CD4-positive, alpha-beta T cell treated with Interleukin-17A for 4 hours (primary cell): ENCODE measurements at places on chromosomes 7 and 10.
A peak's percentile ranks its signal among the peaks of the same experiment; 100 is the strongest.

DNA sequence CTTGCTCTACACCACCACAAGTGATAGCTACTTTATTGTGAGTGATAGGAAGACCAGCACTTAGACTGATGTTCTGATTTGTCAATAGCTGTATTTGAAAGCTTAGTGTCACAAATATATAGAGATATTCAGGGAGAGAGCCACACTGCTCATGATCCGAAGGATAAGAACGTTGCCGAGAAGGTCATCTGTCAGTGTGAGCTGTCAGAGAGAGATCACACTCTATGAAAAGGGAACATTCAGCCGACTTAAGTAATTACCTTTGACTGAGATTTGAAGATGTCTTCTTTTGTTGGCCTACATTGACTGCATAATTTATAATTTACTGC, 322.6 kb downstream of the TFEC start:
- no peak for DNase-seq

DNA sequence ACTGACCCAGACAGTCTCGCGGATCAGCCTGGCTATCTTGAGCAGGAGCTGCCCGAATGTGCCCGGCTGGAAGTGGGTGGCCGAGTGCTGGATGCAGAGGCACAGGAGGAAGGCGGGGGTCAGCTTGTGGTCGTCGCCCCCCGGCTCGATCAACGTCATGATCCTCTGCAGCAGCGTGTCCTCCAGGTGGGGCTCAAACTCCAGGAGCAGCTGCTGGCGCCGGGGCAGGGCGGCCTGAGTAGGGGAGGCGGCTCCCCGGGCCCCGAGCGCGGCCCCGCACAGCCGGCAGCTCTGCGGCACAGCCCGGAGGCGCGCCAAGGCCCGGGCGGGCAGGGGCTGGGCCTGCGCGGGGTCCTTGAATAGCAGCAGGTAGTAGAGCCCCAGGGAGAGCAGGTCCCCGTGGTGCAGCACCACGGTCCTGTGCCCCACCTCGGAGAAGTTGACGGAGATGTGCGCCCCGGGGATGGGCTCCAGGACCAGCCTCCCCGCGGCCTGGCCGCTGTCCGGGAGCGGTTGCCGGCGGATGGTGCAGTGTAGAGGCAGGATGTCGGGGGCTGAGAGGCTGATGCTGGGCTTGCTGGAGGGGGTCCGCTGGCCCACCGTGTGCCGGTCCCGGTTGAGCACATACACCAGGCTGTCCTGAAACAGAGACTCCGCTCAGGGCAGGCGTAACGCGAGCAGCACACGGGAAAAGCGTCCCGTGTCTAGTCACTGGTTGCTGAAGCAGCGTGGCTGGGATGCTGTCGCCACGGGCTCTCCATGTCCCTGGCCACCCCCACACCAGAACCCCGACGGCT, 27.0 kb downstream of the PAPOLB start:
- no peak for DNase-seq

GRCh38 chr10:119143657-119144056, 21.9 kb downstream of the SFXN4 start:
- no peak for DNase-seq

DNA sequence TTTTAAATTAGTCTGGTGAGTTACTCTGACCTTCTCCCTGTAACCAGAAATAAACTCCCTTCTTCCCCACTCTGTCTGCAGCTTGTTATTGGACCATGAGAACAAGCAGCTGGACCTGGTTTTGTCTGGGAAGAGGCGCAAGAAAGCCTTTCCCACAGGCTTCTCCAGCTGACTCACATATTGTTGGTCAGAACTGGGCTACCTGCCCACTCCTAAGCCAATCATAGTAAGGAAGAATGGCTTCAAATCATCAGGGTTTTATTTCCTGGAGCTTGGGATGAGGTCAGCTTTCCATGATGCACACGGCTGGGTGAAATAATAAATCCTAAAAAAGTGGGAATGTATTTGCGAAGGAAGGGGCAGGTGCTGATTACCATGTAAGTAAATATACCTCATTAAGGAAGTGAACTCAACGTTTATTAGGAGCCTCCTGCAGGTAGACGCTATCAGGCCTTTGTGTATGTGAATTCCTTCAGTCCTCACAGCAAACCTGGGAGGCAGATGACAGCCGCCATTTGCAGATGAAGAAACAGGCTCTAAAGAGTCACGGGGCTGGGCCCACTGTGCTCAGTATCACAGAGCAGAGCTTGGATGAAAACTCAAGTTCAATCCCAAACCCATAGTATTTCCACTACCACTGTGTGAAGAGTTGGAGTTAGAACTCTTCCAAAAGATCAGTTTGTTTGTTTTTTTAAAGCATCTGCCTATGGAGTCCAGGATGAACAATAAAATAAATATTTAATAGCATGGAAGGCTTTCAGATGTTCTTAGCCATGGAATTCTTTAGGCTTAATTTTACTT, 32.8 kb downstream of the IL15RA start:
- no peak for DNase-seq

DNA sequence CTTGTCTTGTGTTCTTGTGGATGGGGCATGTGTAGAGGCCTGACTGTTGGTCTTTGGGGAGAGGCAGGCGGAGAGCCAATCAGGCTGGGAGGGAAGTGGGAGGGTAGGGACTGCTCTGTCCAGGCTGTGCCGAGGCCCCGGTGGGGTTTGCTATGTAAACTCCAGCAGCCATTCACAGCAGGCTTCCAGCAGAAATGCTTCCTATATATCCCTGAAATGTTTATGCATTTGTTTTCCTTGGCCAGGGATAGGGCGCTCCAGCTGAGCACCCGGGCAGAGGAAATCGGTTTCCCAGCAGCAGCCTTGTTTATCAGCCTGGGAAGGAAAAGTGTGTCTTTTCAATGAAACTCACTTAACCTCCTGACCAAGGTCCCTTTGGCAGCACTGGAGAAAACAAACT, 18.3 kb upstream of the AQP1 start:
- no peak for DNase-seq

DNA sequence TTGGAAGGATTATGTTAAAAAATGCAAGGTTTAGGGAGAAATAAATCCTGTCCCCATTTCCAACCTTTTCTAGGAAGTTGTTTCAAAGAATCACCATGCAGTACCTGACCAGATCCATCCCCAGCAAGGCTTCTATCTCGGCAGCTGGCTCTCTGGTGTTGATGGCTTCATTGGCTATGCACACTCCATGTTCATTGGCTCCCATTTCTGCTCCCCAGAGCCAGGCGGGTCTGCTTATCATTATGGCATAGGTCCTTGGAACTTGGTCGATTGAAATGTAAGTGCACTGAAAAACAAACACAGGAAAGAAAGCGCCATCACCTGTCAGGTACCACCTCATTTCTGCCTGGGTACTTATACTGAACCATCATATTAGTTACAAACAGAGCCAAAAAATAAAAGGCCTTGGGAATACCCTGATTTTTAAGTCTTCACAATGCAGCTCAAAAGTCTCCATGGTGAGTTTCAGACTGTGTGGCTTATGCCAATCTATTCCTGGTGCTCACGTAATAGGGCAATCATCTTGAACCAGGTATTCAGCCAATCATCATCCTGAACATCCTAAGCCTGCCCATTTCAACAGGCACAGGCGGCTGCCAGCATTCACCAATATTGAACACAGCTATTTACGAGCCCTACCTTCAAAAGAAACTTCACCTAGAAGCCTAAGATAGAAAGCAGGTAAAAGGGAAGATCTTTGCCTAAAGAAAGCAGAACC, 34.4 kb downstream of the SCRN1 start:
- no peak for DNase-seq

- no peak for DNase-seq
Measured at GRCh38 chr7:157718303-157719007, 381.7 kb downstream of the DNAJB6 start.

DNA sequence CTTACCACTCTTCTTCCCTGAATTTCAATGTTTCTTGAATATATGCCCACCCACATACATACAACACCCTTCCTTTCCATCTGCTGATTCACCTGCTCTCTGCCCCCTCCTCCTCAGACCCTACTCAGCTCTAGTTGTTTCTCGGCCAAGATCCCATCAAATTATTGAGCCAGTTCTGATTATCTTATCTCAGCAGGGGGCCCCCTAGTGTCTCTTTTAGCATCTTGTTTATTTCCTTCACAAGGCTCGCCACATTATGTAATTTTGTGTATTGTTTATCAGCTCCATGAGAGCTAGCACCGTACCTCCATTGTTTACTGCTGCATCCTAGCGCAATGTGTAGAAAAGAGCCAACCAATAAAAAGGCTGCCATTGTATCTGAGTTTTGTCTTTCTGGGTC, 71.9 kb downstream of the FAM13C start:
- no peak for DNase-seq

- DNase-seq: no peak
Measured at GRCh38 chr7:15566476-15566875, 4.7 kb upstream of the AGMO start.

- DNase-seq: peak; percentile 58
Measured at GRCh38 chr10:5094265-5095205, at the start of gene AKR1C3. TSS of gene AKR1C3 (plus strand) at chr10:5094414. CDS start at chr10:5094445, 31 bp downstream.

DNA sequence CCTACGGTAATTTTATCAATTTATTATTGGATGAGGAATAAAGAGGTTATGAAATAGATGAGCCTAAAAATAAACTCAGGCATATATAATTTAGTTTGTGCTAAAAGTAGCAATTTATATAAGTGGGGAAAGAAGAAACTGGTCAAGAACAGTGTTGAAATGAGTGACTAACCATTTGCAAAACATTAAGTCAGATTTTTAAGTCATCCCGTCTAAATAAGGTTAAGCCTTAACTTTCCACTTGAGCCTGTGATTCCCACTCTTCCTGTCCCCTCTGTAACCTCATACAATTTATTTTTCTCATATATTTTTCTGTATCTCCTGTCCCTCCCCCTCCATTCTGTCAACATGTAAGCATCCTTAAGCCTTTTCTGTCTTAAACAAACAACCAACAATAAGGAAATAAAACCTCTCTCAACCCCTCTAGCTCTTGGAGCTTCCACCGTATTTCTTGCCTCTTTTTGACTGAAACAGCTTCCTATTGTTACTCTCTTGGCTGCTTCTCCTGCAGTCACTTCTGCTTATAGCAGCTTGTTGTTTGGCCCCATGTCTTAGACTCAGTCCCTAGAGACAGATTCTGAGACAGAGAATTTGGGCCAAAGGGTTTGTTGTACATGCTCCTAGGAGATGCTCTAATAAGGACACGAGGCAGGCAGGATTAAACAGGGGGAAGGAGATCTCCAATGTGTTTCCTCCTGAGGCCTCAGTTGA, 109.7 kb downstream of the GNAI1 start:
- DNase-seq: no peak

DNA sequence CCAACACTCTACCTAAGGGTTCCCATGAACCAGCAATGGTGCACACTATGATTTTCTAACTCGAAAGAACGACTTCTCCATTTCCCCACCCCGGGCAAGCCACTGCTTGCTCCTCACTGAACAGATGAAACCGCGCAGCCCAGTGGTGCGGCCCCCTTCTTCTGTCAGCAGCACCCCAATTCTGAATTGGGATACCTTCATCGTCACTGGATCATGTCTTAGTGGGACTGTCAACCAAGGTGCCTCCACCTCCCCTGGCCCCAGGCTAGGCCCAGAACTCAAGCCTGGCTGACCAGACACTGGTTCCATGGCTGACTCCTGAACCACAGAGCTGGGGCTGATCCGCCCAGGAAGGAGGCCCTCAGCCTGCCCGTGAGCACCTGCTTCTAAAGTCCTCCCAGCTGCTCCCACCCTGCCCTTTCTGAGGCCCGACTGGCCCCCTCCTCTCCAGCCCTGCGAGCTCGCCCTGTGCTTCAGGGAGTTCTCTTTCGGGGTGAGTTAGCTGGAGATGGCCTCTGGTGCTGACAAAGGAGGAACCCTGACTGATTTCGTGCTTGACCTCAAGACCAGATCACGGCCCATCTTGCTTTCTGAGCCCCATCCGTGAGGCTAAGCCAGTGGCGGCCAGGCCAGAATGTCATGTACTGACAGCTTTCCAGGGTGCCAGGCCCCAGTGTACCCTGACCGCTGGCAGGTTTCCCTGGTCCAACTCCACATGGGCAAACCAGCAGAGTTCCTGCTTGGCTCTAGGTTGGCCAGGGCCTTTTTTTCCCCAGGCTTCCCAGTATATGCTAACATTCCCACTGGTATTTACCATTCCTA, 44.5 kb downstream of the FAM53B start:
- no peak for DNase-seq

DNA sequence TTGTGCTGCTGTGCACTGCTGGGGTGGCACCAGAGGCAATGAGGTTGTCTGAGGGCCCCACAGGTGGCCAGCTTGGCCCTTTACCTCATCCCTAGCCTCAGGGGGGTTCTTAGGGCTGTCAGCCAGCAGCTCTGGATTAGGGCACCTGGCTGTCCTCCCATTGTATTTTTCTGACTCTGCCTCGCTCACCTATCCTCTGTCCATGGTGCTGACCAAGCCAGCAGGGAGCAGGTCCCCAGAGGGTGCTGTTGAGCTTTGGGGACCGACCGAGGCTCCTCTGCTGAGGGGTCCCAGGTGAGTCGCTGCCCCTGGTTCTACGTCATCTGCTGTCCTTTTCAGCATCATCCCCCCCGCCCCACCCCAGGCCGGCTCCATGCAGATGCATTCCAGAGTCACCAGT, 32.1 kb upstream of the ZNF735 start:
- DNase-seq: no peak

DNA sequence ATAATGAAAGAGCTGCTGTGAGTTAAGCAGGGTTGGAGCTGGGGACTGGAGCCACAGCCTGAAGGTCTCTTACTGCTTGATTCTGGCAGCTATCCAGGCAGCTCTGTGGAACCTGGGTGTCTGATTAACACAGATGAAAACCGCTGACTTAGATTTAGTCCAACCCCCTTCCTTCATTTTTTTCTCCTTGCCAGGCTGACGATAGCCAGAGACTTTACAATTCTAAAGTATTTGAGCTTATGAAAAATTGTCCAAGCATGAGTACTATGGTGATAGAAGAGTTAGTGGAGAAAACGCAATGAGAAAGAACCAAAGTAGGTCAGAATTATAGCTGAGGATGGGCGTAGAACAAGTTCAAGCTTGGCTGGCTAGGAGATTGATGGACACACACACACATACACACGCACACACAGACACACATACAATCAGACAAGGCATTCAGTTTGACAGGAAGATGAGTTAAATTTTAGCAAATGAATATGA, 13.5 kb upstream of the GPR85 start:
- no peak for DNase-seq

DNA sequence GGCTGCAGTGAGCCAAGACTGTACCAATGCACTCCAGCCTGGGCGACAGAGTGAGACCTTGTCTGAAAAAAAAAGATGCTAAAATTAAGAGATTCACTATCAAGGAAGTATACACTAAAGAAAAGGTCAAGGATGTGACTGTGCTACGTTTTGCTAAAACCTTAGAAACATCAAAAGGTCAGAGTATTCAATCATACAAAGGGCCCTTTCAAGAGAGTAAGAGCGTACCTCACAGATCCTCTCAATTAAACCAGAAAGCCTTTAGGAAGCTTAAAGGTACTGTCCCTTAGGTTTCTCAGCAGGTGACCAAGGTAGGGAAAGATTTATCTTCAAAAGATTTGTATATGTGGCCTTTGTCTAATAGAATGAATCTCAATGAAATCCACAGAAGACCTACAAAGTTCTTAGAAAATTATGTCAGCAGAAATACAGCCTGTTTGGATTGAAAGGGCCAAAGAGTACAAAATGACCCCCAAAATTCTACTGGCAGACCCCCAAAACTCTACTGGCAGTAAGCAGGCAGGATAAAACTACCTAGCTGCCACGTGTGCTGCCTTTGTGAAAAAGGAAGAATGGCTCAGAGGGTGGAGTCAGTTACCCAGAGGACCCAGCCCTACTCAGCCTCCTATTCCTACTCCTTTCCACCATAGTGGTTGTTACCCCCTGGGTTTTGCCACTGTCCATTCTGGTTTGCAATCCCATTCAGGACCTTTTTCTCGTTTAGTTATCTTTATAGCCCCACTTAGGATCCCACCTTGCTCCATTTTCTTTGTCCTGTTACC, 36.7 kb downstream of the ARHGAP19 start:
- no peak for DNase-seq

GRCh38 chr7:132394283-132395198, 181.7 kb downstream of the PLXNA4 start:
- DNase-seq: peak; percentile 38
